ENCODE measurements at places on chromosomes 6 and 20.

DNA sequence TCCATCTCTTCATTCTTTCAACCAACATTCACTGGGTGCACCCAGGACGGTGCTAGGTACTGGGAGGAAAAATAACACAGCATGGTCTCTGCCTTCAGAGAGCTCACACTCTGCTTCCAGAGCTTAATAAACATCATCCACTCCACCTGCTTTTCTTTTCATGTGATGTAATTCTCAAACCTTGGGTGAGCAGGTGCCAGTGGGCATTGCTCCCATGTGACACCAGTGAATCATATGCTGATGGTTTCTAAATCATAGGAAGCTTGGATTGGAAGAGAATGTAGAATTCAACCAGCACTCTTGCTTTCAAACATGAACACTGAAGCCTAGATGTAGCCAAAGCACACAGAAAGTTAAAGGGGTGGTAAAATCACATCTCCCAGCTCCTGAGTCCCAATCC is 189.8 kb downstream of the FOXA2 start:
- no peak for DNase-seq

GRCh38 chr6:139117734-139118133 is 17.1 kb upstream of the HECA start:
- DNase-seq = no peak

- peak; percentile 78 for DNase-seq
Observed at GRCh38 chr6:100084316-100084990, 90.4 kb upstream of the MCHR2 start.

DNA sequence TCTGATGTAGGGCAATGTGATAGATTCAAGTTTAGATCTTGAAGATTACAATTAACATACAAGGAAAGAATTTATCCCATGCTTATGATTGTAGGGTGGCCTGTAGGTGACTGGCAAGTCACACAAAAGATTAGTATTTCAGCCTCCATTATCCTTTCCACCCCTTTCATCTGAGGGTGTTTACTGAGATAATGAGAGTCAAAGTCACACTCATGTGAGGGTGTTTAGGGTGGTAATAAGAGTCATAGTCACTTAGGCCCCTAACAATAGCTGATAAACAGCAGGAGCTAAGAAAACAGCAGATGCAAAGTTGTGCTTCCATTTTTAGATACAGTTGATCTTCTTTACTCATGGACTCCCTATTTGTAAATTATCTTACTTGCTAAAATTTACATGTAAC is 11.4 kb downstream of the FAM184A start:
- no peak for DNase-seq

- DNase-seq = no peak
Observed at GRCh38 chr20:62888406-62888805, 26.8 kb upstream of the TCFL5 start.

GRCh38 chr6:88262332-88262731 is 96.2 kb upstream of the CNR1 start:
- no peak for DNase-seq

GRCh38 chr6:149268768-149269167 is 48.7 kb upstream of the TAB2 start:
- no peak for DNase-seq

DNA sequence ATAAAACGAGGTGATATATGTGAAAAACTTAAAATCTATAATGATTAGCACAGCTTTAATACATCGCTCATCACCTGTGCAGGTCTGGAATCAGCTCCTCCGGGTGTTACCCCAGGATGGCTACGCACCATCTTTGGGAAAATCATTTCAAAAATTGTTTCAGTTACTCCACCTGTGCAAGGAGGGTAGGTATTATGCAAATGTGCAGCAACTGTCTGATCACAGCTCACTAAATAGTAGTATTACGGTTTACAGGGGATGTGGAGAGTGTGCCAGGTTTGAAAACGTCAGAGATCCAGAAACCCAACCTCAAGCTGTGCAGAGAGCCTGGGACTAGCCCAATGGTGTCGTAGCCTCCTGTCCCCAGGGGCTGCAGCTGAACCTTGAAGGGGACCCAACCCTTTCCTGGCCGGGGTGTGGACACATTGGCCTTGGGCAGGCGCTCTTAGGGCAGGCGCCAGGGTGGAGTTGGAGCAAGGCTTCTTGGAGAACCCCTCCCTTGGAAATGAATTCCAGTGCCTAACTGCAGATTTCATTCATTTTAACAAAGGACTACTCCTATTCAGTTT is 24.2 kb upstream of the SGK1 start:
- DNase-seq = no peak

GRCh38 chr6:40849546-40849945 is 189.5 kb downstream of the UNC5CL start:
- DNase-seq = no peak

DNA sequence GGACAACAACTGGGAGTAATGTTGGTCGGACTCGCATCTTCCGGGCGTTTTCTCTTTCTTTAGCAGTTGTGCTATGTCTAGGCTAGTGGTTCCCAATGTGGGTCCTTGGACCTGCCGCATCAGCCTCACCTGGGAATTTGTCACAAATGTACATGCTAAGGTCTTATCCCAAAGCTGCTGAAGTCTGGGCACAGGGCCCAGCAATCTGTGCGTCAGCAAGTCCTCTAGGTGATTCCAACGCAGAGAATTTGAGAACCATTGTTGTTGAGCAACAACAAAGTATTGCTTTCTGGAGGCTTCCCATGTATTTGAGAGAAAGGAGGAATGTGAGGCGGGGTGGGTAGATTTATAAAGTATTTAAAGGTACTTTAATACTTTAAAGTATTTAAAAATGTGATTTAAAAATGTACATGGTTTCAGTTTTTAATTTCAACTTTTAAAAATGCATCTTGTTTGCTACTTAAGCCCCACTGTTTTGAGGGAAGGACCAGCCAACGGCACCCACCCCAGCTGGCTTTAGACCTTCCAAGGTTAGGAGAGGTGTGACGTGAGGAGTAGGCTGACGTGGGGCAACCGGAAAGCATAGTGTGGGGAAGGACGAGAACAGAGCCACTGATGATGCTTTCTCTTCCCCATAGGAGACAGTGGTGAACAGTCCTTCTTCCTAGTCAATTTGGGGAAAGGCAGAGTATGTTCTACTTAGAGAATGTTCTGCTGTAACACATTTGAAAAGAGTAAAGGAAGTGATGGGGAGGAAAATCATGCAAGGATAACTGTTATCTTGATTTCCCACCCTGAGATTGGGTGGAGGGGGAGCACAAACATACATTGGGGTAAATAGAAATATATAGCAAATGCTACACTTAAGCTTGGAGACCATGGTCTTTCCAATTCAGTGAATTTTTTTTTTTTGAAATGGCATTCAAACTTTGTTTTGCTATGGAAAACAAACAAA is 4.3 kb downstream of the UST start:
- no peak for DNase-seq

- DNase-seq = no peak
Observed at GRCh38 chr6:335572-335971, 43.3 kb downstream of the DUSP22 start.

GRCh38 chr20:60729135-60729900 is 522.7 kb upstream of the CDH4 start:
- no peak for DNase-seq

GRCh38 chr6:32118782-32119628 is 9.0 kb downstream of the ATF6B start:
- peak; percentile 82 for DNase-seq

- DNase-seq = peak; percentile 11
Observed at GRCh38 chr6:82419132-82419581, 55.5 kb downstream of the TPBG start.

DNA sequence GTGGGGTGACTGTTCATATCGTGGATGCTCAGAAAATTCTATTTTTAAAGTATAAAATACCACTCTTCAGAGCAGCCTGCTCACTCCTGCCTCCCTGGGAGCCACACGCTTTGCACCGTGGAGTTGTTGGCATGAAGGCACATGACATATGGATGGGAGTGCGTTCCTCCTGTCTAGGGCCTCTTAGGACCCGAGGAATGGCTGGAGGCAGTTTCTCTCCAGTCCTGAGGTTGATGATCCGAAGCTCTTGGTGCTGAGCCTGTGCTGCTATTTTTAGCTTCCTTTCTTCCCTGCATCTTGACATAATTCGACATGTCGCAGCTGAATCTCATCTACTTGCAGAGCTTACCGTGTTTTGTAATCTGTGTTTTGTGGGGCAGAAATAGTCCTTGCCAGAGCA is 73.9 kb downstream of the PHACTR3 start:
- no peak for DNase-seq

GRCh38 chr6:1162367-1163275 is 149.3 kb upstream of the FOXQ1 start:
- DNase-seq = no peak

GRCh38 chr20:54598352-54598751 is 123.0 kb downstream of the DOK5 start:
- DNase-seq = no peak

GRCh38 chr6:35765739-35766138 is 10.7 kb upstream of the CLPSL2 start:
- no peak for DNase-seq

DNA sequence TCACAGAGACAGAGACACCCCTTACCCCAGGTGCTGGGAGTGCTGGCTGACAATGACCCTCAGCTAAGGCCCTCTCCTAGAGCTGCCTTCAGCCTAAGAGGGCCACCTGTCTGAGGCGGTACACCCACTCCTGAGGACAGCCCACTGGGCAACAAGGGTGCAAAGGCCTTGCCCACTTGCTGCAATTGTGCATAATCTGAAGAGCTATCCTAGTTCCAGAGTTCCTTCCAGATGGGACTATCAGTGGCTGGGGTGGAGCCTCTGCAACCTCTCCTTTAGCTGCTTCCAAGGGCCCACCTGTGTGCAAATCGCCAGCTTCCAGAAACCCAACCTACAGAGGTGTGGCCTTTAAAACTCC is 87.5 kb downstream of the PREX1 start:
- DNase-seq = no peak

DNA sequence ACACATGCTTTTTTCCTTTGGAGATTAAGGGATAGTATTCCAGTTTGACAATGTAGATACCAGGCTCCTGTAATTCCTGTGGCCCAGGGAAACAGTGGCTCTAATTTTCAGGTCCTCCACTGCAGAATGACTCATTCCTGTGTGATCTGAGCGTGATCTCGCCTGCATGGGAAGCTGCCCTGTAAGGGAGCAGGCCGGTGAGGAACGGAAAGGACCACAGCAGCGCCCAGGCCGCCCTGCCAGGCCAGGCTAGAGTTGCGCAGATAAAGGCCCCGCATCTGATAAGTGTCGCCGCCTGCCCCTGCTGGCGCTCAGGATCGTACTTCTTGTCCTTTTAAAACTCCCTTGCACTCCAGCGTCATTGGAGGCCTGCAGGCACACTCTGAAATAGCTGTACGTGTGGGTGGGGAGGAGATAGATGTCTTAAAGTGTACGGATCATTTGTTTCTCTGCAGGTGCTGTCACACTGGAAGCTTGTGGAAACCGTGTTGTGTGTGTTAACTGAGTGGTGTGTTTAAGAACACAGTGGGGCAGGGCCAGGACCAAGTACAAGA is 60.7 kb downstream of the SYNJ2 start:
- peak; percentile 54 for DNase-seq

DNA sequence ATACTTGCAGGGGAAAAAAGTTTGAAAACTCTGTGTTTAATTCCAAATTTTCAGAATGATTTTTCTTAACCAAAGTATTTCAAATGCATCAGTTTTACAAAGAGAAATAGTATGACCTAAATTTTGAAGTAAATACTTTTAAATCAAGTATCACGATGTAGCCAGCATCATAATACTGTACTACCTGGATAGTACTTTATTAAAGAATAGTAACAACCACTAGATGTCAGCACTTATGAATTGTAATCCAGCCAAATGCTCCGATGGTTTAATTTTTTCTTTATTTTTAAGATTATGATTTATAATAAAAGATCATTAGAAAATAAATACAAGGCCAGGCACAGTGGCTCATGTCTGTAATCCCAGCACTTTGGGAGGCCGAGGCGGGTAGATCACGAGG is 37.2 kb upstream of the HACE1 start:
- DNase-seq = no peak

- DNase-seq = peak; percentile 58
Observed at GRCh38 chr6:43308101-43308989, at the start of gene CRIP3. Gene CRIP3 (minus strand): TSS chr6:43308826. CDS start chr6:43308792, 34 bp downstream.

DNA sequence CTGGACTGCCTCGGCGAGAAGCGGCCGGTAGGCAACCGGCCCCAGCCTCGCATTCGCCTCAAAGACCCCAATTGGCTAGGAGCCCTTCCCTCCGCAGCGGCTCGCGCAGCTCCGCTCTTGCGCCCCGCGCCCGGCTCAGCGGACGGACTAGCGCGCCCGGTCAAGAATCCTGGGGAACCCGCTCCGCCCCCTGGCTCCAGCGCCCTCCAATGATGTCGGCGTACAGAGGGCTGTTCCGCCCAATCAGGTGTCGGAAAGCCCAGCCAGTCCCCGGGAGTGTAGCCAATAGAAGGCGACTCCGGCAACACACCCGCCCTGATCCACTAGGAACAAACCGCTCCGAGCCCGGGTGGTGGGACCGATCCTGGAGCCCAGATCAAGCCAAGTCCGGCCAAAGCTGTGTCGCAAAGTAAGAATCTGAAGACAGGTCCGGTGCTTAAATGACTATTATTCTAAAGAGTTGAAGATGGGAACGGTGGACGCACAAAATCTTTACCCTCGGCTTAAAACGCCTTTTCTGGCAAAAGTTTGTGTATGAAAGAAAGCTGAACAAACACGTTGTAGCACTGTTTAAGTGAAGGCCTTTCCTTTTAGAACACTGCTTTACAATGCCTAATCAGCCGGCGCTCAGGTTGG is 132.2 kb downstream of the OGFRL1 start:
- DNase-seq = peak; percentile 94

DNA sequence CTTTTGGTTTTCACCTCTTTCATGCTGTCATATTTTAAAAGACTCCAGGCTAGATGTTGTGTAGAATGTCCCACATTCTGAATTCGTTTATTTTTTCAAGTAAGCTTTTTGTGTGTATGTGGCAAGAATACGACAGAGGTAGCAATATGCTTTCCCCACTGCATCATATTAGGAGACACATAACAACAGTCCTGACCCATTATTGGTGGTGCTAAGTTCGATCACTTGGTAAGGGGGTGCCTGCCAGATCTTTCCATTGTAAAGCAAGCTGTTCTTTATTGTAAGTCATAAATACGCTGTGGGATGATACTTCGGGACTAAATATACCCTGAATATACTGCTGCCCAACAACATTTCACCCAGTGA is 588 bp upstream of the NCOA3 start:
- no peak for DNase-seq

DNA sequence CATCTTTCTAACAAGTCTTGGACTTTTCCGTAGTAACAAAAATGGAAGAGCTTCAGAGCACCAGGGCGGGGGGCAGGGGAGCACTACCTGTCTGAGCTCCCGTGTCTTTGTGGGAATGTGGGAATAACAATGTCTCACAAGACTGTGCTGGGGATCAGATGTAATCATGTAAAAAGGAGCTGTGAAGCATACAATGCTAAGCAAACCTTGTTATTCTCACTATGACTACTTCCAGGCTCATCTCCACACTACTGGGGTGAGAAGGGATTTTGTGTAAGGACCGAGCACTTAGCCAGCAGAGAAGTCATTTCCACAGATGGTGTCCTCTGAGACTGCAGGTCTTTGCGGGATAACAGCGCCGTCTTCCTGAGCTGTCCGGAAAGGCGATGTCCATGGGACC is 27.1 kb downstream of the PRR18 start:
- DNase-seq = no peak

GRCh38 chr6:152386131-152386530 is 251.0 kb downstream of the SYNE1 start:
- no peak for DNase-seq

- DNase-seq = no peak
Observed at GRCh38 chr6:28920281-28920680, 3.5 kb downstream of the TRIM27 start.
